ENCODE measurements at places on chromosomes 1 and 21.

- DNase-seq, result no peak
These were observed 7.4 kb downstream of the PLEKHM2 start for GRCh38 chr1:15691434-15692032.

GRCh38 chr1:93681101-93681988 is at the start of gene BCAR3:
BCAR3 (minus strand) TSS chr1:93681837; CDS start chr1:93674930, 6,907 bp downstream.
- no peak for DNase-seq

GRCh38 chr1:109637446-109637845 is 17.8 kb downstream of the AMPD2 start:
- DNase-seq, result no peak

GRCh38 chr1:33248244-33248643 is 8.0 kb upstream of the ZNF362 start:
- peak; percentile 23 for DNase-seq

GRCh38 chr1:159790237-159790917 is 9.6 kb downstream of the DUSP23 start:
- DNase-seq, result no peak

- no peak for DNase-seq
These were observed 8.8 kb downstream of the TFF2 start for GRCh38 chr21:42341776-42342542.

- DNase-seq, result no peak
These were observed 10.9 kb upstream of the DMRTB1 start for GRCh38 chr1:53448241-53448841.

DNA sequence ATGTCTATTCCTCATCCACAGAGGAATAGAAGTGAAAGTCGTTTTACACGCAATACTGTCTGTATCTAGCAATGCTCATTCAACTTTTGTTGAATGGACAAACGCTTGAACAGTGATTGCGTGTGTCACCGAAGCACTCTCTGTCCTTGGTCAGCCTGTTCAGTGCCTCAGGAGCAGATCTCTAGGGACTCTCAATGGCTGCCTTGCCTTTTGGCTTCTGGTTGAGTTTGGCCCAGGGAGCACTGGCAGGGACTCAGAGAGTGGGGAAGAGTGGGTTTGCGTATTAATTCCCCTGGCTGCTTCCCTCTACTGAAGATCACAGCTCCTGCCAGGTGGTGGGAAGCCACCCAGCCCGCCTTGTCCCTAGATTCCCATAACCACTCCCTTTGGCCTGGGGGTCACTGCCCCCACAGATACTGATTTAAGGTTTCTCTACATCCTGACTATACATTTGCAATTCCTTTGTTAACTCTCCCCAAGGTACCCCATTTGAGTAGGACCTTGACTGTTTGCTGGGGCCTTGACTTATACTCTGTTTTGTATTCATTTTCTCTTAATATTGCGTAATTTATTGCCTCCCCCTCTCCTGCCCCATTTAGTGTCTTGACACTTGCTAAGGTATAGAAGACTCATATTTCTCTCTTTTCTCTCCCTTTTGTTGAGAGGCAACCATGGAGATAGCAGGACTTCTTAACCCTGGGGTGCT is 61.7 kb upstream of the USP24 start:
- no peak for DNase-seq
